Cortex of kidney (tissue), 1 donor: ENCODE measurements at places on chromosomes 1 and 21.

- no peak for DNase-seq
Observed at GRCh38 chr1:40317394-40318074, 448 bp upstream of the COL9A2 start.

GRCh38 chr1:118186026-118186425 lies 998 bp upstream of the SPAG17 start:
- DNase-seq: no peak

- DNase-seq: no peak
Observed at GRCh38 chr1:118842452-118843201, 145.5 kb downstream of the TBX15 start.

GRCh38 chr21:37636152-37636860 lies 269.7 kb downstream of the DYRK1A start:
- DNase-seq: no peak

- no peak for DNase-seq
Observed at GRCh38 chr1:24915816-24916602, 14.1 kb downstream of the RUNX3 start.

DNA sequence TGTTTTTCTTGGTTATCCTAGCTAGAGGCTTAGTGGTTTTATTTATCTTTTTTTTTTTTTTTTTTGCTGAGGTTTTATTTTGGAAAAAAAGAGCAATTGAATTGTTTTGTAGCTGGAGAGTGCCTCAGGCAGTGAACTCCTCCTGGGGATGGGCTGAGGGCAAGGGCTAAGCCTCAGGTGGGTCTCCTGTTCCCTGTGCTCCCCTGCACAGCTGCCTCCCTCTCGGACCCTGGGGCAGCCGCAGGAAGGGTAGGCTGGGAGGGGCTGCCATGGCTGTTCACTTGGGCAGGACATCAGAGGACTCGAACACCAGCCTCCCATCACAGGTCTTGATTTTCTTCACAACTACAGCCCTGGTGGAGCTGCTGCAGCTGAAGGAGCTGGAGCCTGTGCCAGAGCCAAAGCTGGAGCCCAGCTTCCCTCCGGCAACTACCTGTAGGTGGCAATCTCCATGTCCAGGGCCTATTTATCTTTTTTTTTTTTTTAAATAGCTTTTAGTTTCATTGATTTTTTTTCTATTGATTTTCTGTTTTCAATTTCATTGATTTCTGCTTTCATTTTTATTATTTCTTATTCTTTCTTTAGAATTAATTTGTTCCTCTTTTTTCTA lies 28.9 kb downstream of the LEPR start:
- DNase-seq: no peak

DNA sequence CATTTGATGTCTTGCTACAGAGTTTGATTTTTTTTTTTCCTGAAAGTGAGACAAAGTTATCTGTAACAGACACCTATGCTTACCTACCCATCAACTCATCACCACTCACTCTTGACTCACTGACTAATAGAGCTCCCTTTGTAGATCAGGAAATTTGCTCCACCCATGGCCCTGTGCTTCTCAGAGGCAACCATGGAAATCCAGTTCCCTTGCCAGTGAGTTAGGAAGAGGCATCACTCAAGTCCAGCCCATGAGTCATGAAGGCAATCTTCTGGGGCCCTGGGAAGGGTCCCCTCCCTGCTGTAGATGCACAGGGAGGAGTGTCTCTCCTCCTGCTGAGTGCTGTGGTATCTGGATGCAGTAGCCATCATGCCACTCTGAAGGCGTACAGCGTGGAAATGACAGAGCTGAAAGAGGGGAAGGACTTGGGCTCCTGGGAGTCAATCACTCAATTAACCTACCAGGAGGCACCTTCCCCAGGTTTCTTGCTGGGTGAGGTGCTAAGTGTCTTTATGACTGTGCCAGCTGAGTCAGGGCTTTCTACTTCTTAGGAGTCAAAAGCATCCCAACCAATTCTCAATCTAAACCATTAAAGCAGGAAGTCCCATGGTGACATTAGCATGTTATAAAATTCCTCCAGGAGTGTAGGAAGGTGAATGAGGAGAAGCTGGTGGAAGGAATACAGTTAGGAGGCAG lies 56.1 kb downstream of the DNTTIP2 start:
- DNase-seq: no peak

DNA sequence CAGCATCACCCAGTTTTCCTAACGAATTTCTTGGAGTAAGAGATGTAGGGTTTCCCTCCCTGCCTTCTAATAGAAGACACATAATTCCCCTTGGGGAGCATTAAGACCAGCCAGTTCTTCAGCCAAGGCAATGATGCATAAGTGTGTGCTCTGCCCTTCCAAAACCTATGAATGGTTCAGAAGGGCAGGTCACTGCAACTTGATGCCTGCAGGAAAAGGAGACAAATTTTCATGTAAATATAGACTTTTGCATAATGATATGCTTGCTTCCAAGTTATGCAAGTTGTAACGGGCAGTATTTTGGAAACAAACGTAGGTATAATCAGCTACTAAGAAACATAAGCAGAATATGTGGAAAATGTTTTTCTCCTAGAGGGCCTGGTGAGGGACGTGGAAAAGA lies 31.6 kb downstream of the PTGS2 start:
- DNase-seq: no peak

GRCh38 chr1:21875621-21876063 lies 61.5 kb downstream of the HSPG2 start:
- no peak for DNase-seq

- DNase-seq: no peak
Observed at GRCh38 chr1:197868751-197869489, 33.5 kb upstream of the C1orf53 start.

GRCh38 chr1:9315411-9316079 lies 22.9 kb downstream of the SPSB1 start:
- no peak for DNase-seq

DNA sequence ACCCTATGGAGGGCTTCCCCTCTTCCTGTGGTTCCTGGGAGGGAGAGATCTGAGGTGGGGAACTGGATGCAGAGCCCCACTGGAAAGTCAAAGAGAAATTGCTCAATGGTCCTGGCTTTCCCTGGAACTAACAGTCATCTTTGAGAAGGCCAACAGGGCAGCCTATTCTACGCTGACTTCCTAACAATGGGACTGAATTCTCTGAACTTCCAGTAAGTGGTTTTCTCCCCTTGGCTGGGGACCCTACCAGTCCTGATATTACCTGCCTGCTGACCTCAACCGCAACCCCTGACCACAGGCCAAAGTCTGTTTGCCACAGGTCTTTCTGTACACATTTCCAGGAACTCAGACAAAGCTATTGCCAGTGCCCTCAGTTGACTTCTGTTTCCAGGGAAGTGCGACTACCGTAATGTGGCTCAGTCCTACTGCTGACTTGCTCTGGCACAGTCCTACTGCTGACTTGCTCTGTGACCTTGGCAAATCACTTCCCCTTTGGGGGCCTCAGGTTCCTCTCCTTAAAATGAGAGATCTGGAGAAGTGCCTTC lies 55.3 kb downstream of the C8B start:
- no peak for DNase-seq

GRCh38 chr1:107003972-107004371 lies 52.5 kb upstream of the PRMT6 start:
- DNase-seq: no peak

DNA sequence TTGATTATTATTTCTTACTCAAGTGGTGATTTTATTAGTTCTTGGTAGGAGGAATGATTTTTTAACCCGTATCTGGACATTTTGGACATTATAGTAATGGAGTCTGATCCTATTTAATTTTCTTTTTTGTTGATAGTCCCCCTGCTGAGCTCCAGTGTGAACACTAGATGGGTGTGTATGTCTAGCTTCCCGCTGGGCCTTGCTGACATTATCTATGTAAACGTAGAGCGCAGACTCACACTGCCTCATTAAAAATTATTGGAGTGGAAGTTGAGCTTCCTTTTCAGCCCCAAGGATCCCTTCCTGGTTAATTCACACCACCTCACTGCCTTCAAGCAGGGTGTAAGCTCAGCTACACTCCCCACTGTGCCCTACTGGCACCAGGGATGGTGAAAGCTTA lies 467.6 kb upstream of the PKN2 start:
- DNase-seq: no peak

DNA sequence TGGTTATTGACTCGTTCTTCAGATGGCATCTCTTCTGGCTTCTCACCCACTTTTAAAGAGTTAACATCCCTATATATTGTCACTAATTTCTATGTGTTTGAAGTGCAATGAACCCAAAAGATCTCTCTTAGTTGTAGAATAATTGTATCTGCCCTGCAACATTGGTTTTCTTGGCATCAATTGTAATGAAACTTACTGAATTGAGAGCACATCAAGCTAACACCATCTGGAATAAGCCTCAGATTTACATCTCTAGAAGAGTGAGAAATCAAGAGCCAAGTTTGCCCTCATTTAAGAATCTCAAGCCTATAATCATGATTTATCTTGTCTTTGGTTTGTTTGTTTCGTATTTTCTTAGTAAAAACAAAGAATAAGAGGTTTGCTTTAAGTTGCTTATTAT lies 372.6 kb upstream of the LRRC7 start:
- no peak for DNase-seq

DNA sequence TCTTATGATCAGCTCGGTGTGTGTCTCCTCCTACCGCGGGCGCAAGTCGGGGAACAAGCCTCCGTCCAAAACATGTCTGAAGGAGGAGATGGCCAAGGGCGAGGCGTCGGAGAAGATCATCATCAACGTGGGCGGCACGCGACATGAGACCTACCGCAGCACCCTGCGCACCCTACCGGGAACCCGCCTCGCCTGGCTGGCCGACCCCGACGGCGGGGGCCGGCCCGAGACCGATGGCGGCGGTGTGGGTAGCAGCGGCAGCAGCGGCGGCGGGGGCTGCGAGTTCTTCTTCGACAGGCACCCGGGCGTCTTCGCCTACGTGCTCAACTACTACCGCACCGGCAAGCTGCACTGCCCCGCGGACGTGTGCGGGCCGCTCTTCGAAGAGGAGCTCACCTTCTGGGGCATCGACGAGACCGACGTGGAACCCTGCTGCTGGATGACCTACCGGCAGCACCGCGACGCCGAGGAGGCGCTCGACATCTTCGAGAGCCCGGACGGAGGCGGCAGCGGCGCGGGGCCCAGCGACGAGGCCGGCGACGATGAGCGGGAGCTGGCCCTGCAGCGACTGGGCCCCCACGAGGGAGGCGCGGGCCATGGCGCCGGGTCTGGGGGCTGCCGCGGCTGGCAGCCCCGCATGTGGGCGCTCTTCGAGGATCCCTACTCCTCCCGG lies 1.5 kb downstream of the KCNC4 start:
- no peak for DNase-seq

DNA sequence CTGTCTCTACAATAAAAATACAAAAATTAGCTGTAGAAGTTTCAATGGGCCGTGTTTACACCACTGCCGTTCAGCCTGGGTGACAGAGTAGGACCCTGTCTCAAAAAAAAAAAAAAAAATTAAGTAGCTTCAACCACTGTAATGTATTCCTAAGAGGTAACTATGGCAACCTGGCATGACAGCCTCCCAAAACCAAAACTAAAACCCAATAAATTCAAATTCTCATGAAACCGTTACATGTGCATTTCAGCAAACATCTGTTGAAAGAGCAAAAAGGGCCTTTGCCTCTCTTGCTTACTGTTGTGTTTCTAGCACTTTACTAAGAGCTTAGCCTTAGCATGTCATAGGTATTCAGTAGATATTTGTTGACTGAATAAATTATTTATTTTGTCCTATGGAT lies 33.5 kb downstream of the ODR4 start:
- DNase-seq: no peak

DNA sequence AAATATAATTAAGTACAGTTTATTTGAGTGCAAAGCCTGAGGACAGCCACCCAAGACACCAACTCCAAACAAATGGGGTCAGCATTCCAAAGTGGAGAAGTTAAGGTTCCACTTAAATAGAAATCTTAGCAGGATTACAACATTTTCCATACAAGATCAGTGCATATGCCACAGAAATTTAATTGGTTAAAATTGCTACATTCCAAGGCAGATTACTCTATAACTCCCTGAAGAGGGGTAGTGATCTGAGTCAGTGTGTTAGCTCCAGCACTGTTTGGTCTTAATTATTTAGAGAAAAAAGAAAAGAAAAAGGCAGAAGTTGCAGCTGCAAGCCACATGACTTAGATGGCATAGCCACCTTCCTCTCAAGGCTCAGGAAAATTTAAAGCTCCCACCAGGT lies 297.5 kb downstream of the HHIPL2 start:
- no peak for DNase-seq

DNA sequence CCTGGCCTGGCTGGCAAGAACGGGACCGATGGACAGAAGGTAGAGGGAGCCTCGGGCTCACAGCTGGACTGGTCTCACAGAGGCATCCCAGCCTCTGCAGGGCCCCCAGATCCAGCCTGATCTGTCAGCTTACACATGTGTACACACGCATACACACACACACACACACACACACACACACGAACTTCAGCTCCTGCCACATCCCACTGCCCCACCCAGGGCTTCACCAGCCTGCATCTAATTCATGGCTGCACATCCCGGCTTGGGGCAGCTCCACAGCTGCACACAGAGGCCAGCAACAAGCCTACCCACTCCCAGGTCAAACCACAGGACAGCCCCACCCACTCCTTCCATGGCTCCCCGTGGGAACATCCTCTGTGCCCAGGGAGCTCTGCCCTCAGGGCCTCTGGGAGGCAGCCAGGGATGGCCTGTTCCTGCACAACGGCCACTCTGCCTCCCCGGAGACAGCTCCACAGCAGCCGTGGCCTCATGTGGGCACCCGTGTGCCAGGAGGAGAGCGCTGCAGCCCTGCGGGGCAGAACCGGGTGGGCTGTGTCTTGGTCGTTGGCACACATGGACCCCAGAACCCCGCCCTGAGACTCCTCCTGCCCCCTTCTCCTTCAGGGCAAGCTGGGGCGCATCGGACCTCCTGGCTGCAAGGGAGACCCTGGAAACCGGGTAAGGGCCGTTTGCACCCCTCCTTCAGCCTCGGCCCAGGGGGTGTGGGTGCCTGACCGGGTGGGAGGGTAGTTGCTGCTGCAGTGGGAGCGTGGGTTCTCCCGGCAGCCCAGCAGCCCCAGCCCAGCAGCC lies 19.1 kb downstream of the COL6A2 start:
- no peak for DNase-seq

- DNase-seq: no peak
Observed at GRCh38 chr1:177600321-177600720, 369.5 kb downstream of the SEC16B start.

DNA sequence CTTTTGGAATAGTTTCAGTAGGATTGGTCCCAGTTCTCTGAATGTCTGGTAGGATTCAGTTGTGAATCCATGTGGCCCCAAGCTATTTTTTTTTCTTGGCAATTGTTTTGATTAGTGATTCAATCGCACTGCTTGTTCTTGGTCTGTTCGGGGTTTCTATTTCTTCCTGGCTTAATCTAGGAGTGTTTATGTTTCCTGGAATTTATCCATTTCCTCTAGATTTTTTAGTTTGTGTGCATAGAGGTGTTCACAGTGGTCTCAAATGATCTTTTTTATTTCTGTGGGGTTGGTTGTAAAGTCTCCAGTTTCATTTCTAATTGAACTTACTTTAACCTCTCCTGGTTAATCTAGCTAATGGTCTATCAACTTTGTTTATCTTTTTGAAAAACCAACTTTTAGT lies 117.6 kb downstream of the NME7 start:
- no peak for DNase-seq
